ENCODE measurements at places on chromosomes 1 and 21.

DNA sequence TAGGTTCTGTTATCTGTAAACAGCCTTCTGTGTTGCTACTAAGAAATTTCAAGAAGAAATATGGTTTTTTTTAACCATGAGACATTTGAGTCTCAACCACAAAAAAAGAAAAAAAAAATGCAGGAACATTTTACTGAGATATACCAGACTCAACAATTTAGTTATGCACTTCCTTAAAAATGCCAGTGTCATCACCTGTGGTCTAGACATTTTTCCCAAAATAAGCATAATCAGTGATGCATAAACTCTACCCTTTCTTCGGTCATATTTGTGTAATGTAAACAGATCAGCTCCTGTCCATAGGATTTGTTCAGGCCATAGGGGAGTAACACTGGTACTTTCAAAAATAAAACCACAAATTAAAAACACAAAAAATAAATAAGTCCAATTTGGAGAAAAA is 122.6 kb upstream of the TNFSF4 start:
- DNase-seq = no peak

DNA sequence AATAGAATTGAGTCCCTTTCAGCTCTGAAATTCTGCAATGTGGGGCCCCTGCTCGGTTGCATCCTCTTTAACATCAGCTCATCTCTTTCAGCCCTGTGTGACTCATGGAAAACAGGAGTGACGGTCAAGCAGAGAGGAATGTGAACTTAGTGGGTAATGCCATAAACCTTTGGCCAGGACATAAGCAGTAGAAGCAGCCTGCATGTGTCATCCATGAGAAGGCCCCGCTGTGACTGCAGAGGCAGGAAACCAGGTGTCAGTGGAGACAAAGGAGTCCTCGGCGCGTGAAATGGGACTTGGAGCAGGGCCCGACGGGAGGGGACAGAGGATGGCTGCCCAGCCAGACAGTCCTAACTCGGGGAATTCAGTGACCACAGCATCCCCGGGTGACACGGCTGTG is 21.1 kb upstream of the EPHB2 start:
- DNase-seq = no peak

DNA sequence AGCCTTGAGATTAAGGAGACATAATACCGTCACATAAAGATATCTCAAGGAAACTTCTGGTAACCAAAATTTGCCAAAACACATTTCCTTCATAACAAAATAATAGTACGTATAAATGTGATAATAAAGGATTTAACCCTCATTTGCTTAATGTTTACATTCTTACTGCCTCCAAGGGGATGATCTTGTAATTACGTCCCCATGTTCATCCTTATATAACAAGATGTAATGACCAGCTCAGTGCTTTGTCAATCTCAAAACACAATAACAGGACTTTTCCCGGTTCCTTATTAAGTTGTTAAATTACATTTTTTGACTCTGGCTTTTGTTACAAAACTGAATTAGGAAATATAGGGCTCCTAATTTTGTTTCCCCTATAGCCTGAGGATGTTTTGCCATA is 41.3 kb upstream of the UHMK1 start:
- DNase-seq = no peak

GRCh38 chr1:244759158-244759557 is 76.3 kb upstream of the COX20 start:
- no peak for DNase-seq

GRCh38 chr1:68145418-68146126 is 86.8 kb downstream of the WLS start:
- no peak for DNase-seq

GRCh38 chr1:228927946-228928898 is 192.9 kb downstream of the RHOU start:
- DNase-seq = no peak

- no peak for DNase-seq
Measured at GRCh38 chr1:169060919-169061639, 45.4 kb upstream of the ATP1B1 start.

DNA sequence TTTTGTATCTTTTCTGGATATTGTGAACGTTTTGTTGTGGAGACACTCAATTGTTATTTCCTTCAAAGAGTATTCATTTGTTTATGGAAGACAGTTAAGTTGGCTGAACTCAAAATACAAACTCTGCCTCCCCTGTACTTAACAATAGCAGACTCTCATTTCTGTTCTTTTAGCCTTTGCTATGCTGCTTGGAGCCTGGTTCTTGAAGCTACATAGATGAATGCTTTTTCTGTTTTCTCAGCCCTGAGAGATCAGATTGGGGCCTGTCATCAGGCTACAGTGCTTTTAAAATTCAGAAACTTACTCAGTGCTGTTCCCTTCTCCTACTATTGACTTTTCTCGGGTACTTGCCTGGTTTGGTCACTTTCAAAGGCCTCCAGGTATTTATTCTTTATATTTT is 215.7 kb upstream of the LYPLAL1 start:
- no peak for DNase-seq

GRCh38 chr21:29257701-29258100 is 41.0 kb upstream of the BACH1 start:
- no peak for DNase-seq

GRCh38 chr1:234324821-234325220 is 48.4 kb upstream of the COA6 start:
- DNase-seq = no peak

DNA sequence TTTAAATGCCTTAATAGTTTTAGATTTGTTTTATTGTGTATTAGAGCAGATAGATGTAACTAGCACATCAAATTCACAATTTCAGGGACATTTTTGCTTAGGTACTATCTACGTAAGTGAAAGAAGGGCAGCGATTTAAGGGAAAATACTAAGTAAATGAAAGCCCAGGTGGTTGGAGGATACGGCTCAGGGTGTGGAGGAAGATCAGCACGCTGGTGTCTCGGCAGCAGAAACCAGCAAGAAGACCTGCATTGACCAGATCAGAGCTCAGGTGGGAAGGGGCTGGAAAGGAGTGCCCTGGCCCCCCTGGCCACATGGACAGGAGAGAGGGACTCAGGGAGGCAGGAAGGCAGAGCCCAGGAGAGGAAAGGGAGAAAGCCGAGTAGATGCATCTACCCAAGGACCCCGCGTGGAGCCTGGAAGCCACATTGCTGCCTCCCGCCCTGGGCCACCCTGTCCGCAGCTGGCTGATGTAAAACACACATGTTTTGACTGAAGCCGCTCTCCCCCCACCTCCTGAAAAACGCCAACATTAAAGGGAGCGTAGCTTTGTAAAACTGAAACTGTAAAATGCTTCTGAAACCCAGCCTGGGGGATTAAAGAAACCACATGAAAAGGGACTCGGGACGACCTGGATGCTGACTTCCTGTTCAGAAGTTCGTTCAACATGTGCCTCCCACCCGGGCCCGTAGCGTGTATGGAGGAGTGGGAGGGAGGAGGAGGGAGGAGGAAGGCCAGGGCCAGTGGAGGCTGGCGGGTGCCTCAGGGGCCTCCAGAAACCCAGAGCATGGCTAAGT is 72.6 kb upstream of the TARDBP start:
- DNase-seq = no peak

- DNase-seq = no peak
Measured at GRCh38 chr1:22540337-22540736, 23.0 kb upstream of the EPHA8 start.

GRCh38 chr1:160007577-160008200 is 24.1 kb downstream of the PIGM start:
- no peak for DNase-seq

- DNase-seq = no peak
Measured at GRCh38 chr1:30478799-30479563, 244.4 kb downstream of the MATN1 start.

- no peak for DNase-seq
Measured at GRCh38 chr1:17441265-17441992, 2.0 kb upstream of the RCC2 start.

- DNase-seq = peak; percentile 38
Measured at GRCh38 chr21:38171723-38172344, 85.0 kb upstream of the KCNJ15 start.

DNA sequence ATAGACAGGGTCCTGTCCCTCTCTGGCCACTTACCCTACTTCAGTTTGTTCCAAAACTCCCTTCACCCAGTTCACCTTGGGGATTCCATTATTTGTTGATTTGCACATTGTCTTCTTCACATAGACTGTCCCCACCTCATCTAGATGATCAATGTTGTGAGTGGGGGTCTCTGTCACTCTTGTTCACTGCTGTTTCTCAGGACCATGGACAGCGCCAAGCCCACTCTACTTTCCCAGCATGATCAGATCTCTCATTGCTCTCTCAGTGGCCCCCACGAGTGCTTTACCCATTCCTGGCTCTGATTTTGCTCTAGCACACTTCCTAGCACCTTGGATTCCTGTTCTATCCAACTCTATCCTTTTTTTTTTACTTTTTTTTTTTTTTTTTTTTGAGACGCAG is 45.4 kb upstream of the IGSF21 start:
- peak; percentile 36 for DNase-seq

DNA sequence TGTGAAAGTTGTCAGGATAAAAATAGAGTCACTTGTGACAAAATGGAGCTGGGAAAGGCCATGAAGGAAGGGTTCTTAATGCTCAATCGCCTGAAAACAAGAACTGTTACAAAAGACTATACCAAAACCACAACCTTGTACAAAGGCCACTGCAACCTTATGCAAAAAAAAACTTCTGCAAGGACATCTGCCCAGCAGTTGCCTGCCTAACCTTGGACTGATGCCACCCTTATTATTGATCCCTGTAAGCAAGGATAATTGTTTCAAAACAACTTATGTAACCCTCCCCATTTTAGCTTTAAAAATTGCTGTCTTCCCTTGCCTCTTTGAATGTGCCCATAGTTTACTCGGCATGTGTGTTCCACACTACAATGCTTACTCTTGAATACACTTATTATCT is 5.7 kb downstream of the ALG14 start:
- DNase-seq = no peak

DNA sequence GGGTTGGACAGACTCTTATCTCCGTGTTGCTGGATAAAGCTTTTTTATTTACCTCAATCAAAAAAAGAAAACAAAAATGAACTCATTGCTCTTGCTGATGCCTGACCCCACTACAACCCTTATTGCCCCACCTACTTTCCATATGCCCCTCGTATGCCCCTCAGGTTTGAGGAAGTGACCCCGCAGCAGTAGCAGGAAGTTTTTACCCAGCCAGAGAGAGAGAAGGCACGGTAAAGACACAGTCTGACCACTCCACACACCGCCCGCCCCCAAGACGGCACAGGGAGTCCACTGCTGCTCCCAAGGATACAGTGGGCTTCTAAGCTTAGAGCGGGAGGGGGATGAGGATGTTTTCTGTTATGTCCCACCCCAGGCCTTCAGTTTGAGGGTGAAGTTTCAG is 9.8 kb downstream of the PLEKHO1 start:
- DNase-seq = no peak

GRCh38 chr1:110148961-110149360 is 1.3 kb upstream of the SLC6A17 start:
- DNase-seq = no peak

DNA sequence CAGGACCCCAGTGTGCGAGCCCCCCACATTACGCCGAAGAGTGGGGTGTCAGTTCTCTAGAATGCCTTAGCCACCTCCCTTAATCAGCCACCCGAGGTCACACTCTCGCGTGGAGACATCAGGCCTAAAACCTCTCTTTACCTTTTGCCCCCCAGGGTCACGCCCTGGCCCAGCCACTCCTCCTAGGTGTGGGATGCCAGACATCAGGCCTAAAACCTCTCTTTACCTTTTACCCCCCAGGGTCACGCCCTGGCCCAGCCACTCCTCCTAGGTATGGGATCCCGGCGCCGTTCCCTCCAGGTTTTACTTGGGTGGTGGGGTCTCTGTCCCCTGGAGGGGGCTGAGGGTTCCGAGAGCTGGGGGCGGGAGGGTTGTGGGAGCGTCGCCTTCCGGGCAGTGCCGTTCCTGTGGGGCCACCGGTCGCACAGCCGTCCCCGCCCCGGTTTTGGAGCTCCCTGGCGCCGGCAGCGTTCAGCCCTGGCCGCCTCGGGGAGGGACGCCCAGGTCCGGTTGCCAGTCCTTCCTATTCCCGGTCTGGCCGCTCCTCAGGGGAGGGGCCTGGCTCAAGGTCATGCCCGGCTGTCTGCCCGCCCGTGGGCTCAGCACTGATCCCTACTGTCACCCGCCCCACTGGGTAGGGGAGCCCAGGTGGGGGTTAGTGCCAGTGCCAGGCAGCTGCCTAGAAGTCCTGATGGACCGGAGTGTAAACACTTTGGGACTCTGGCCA is 882 bp downstream of the VPS13D start:
- DNase-seq = peak; percentile 47

GRCh38 chr1:198496216-198497143 is 44.0 kb downstream of the ATP6V1G3 start:
- no peak for DNase-seq

DNA sequence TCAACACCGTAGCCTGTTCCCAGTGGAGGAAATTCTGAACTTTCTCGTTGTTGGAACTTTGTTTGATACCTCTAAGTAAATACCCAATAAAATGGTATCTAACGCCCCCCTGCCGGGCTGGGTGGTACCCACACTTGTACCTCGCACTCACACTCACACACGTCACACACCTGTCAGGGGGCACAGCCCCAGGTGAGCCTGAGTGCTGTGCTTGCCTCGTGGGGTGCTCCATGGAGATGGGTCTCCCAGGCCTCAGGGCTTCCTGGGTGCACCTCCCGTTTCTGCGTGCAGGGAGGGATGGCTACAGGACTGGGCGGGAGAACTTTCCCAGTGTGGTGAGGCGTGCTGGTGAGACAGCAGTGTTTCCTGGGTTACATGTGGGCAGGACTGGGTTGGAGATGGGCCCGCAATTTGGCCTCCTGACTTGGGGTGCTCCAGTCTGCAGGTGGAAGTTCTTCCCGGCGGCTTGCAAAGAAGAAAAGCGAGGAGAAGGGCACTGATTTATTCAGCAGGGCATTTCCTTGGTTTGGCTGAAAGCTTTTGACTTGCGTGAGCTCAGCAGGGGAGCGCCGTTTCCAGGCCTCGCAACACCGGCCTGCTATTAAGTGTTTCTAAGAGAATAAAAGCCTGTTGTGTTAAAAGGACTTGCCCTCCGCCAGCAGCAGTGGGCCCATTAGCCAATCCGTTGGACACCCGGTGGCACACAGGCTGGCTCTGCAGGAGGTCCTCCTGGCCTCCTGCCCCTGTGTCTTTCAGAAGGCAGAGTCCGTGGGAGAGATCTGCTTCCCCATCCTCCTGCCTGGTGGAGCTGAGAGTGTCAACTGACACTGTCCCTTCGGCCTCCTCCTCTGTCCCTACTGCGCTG is 79.7 kb downstream of the KIF26B start:
- no peak for DNase-seq

DNA sequence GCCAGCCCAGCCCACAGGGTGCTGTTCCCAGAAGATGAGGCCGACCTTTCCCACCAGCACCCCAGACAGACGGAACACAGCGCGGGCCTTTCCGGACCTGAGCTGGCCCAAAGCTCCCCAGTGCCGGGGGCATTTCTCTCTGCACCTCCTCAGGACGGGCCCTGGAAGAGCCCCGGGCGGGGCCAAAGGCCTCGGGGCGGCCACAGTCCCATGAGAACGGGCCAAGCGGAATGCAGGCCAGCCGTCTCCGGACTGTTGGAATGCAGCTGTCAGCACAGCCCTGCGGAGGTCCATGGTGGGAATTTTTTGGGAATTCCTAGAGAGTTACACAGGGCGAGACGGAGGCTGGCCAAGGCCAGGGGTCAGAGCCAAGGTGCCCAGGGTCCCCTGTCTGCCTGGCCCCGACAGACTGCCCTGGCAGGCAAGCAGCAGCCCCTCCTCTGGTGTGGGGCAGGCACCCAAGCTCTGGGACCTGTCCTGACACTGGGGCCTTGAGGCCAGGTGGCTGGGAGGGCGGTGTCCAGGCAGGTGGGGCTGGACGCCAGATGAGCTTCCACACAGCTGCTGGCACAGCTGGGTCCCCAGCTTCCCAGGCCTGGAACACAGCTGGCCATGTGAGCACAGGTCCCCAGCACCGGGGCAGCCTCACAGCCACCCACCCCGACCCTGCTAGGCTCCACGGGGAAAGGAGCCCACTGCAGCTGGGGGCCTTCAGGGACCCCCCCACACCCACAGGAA is 63.0 kb downstream of the MEGF6 start:
- DNase-seq = no peak

- DNase-seq = no peak
Measured at GRCh38 chr1:6688757-6689156, 12.9 kb downstream of the DNAJC11 start.
